Activated CD4-positive, alpha-beta memory T cell treated with anti-CD3 and anti-CD28 coated beads for 36 hours (primary cell): ENCODE measurements at places on chromosomes 1 and 21. TPM values are rescaled to one million over a fixed set of nuclear protein-coding genes. Genes with fewer than 3 reads are reported as not detected.

DNA sequence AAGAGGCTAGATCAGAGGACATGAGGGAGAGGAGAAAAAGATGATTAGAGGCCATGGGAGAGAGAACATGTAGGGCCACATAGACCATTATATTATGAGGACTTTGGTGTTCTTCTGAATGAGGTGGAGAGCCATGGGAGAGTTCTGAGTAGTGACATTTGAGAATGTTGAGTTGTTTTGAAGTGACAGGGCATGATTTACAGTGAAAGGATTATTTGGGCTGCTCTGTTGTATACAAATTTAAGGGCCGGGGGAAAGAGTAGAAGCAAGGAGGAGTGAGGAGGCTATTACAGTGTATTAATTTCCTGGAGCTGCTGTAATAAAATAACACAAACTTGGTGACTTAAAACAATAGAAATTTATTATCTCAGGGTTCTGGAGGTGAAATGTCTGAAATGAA lies 102.5 kb upstream of the RGS4 start:
- DNase-seq, result no peak

GRCh38 chr1:235583511-235584001 lies 66.0 kb downstream of the GNG4 start:
- DNase-seq, result no peak

DNA sequence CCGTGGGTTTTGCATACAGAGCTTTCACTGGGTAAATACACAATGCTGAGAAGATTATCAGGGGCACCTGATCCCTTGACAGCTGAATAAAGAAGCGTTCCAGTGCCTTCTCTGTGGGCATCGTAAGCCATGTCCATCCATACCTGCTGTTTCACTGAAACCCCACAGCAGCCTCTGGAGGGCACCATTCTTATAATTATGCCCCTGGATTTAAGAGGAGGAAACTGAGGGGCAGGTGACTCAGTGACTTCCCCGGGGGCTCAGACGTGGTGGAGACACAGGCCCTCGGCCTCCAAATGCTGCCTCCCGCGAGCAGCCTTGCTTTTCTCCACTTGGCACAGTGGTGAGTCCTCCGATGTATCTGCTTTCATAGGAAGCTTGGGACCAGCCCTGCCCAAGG lies 56.7 kb downstream of the B3GALT5 start:
- no peak for DNase-seq

- DNase-seq, result no peak
Observed at GRCh38 chr1:959731-960362, 537 bp upstream of the KLHL17 start.

DNA sequence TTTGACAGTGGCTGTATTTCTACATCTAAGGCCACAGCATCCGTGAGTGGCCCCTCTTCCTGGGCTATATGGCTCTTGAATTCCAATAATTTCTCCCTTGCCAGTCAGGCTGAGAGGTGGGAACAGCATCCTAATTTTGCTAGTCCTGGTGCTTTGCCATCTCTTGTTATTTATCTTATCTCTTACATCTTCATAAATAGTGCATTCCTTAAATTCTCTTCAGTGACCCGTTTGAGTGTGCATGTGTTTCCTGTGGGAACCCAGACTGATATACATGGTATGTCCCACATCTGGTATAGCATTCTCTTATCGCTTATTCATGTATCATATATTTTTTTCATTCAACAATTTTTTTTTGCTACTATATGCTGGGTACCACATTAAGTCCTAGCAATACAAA lies 9.9 kb downstream of the S100A11 start:
- DNase-seq, result no peak

GRCh38 chr1:222140206-222140605 lies 398.3 kb upstream of the DUSP10 start:
- DNase-seq, result no peak

- DNase-seq, result no peak
Observed at GRCh38 chr1:167669209-167670124, 39.4 kb downstream of the RCSD1 start.

- DNase-seq, result no peak
Observed at GRCh38 chr21:45454926-45455673, 50.1 kb downstream of the COL18A1 start.

DNA sequence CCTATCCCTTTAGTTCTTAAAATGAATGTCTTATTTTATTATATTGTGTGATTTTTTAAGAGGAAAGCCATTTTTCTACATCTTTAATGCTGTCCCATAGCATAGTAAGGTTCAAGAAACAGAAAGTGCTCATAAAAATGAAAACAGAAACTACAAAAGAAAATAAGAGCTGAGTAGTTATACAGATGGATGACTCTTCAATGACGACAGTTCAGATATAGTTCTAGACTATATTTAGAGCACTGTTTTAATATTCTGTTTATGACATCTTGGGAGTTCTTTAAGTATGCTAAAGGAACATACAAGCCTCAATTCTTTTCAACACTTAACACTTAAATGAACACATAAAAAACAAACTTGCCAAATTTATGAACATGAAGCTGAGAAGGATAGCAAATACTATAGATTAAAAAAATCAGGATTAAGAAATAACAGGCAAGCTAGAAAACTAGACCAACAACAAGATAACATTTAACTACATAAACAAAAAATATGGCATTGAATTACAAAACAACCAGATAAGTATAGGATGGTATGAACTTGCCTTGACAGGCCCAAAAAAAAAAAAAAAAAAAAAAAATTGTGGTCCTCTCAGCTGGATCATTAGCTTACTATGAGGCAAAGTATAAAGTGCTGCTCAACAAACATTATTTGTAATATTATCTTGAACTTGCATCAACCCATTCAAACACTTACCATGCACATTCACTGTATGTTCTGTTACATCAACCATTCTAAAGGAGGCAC lies 87.9 kb downstream of the ZZZ3 start:
- no peak for DNase-seq

GRCh38 chr1:222786121-222786520 lies 28.7 kb upstream of the DISP1 start:
- no peak for DNase-seq

DNA sequence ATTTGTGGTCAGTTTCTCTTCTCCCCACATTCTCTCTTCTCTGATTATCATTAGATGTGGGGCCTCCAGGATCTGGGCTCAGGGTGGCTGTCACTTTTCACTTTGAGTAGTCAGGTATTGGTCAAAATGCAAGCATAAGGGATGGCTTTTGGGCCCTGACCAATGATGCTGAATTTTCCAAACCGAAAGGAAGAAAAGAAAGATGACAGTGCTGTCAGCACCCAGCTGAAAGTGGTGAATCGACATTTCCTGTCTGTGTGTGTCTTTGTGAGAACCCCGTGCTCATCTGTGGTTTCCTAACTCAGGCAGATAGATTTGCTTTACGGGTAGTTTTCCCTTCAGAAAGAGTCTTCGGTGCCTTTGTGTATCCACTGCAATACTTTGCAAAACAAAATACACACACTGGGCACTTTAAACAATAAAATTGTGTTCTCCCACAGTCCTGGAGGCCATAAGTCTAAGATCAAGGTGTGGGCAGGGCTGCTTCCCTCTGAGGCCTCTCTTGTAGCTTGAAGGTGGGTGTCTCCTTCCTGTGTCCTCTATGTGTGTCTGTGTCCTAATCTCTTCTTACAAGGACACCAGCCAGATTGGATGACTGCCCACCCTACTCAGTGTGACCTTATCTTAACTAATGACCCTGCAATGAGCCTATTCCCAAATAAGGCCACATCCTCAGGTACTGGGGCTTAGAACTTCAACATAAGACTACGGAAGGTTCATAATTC lies 274.8 kb upstream of the AJAP1 start:
- DNase-seq, result peak; percentile 16

- no peak for DNase-seq
Observed at GRCh38 chr1:34418166-34418565, 241.5 kb downstream of the C1orf94 start.

- no peak for DNase-seq
Observed at GRCh38 chr1:30600258-30600657, 123.1 kb downstream of the MATN1 start.

DNA sequence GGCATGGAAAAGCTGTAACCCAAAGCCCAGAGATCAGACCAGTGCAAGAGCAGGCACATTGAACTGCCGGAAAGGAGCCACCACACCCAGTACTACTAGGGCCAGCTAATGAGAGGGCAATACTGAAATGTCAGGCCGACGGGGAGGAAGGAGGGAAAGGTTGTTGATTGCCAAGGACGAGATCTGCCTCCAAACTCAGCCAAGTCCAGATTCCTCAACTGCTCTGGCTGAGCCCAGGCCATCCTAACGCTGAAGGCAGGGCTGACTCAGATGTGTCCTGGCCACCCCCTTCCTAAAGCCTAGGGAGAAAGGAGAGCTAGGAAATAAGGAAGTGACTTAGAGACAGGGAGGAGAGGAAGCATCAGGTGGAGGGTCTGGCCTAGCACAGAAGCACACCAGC lies 42.1 kb upstream of the IPO9 start:
- no peak for DNase-seq

DNA sequence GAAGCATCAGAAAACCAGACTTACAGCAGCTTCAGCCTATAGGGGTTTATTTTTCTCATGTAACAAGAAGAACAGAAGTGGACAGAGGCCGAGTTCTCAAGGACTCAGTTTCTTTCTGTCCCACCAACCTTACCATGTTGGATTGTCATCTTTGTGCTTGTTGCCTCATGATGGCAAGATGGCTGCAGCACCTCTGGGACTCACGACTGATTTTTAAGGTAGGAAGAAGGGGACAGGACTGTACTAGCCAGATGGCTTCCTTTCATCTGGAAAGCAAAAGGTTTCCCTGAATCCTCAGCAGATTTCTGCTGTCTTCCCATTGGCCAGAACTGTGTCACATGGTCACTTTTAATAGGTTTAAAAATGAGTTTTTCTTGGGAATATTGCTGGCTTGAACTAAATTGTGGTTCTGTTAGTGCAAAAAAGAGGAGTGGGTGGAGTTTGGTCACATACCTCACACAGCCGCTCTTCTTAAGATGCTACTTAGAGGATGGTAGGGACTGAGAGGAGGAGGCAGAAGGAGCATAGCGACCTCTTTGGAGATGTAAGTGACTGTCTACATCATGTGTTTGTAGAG lies 48.1 kb upstream of the ENAH start:
- no peak for DNase-seq

DNA sequence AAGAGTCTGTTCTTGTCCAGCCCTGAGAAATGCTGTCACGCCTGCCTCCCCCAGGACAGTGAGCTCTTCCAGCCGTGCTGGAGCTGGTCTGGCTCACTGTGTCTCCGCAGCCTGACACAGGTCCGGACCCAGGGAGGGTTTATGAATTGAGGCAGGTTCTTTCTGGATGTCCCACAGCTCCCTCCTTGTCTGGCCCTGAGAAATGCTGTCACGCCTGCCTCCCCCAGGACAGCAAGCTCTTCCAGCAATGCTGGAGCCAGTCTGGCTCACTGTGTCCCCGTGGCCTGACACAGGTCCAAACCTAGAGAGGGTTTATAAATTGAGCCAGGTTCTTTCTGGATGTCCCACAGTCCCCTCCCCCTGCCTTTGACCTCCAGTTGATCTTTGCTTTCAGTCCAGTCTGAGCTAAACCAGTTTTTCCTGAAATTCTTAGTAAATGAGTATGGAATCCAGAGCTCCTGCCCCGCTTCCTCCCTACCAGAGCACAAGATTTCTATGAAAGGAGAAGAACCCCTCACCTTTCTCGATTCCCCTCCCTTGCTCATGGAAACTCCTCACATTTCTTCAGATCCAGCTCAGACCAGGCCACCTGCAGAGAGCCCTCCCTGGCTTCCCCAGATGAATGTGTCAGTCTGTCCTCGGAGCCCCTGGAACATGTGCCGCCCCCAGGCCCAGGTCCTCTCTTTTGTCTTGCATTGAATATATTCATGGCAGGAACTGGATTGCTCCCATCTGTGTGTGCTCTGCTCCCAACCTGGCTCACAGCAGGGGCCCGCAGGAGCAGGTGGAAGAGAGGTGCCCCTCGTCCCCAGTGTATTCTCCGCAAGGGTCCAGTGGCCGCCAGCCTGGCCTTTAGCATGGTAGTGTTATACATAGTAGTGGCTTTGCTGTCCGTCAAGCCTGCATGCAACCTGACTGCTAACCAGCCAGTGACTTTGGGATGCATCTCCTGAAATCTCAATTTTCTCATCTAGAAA lies 116.3 kb downstream of the EPHB2 start:
- DNase-seq, result no peak

DNA sequence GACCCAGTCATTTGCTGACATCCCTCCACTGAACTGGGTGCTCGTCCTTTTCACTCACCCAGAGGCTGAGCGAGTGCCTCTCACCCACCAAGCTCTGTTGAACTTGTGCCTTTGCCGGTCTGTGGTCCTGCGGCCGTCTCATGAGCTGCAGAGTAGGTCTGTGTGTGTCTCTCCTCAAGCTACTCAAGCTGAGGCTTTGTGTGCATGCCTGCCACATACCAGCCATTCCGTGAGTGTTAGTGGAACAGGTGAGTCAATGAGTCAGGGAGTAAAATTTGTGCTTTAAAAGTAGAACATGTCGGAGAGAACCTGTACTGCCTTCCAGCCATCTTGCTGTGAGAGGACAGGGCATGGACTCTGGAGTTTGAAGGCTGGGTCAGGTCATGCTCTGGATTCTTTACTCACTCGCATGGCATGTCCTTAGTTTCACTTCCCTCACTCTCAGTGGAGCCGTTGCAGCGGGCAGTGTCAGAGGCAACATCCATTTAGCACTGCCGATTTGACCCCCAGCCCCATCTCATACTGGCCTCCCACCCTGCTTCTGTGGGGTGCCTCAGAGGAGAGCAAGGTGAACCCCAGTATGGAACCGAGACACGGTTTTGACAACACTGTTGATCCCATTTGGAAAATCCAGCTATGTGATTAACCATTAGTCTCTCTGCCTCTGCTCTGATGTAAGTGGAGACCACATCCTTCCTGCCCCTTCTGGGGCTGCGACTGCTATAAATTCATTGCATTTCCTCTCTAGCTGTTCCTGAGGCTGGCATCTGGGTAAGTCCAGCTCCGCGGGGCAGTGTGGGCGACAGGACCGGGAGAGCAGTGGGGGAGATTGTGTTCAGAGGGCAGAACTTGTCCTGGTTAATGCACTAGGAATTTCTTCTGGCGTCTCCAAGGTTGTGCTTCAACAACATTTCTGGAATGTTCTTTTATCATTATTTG lies at the start of gene NLRP3:
Gene NLRP3, plus strand, starts transcription at position 751 of the 939 bp plus-strand sequence. CDS start 2,628 bp downstream, outside the sequence.
- peak; percentile 59 for DNase-seq

- no peak for DNase-seq
Observed at GRCh38 chr1:43774359-43774758, 67.0 kb downstream of the ST3GAL3 start.

GRCh38 chr1:150269451-150269850 lies 635 bp upstream of the APH1A start:
- no peak for DNase-seq

GRCh38 chr1:204065986-204066300 lies 7.0 kb upstream of the SOX13 start:
- DNase-seq, result no peak

- no peak for DNase-seq
Observed at GRCh38 chr1:43402089-43402865, 12.6 kb downstream of the SZT2 start.

The UBXN10 gene
- 0.55 TPM for total RNA-seq

The SMIM1 gene
- total RNA-seq, result 2.9 TPM

The RCSD1 gene
- total RNA-seq, result 61.7 TPM

The GBP6 gene
- 0.73 TPM for total RNA-seq

The IL22RA1 gene
- total RNA-seq, result not detected

The PTGER3 gene
- not detected for total RNA-seq

The HSD3B1 gene
- not detected for total RNA-seq

The SLC9C2 gene
- not detected for total RNA-seq

The FAM131C gene
- total RNA-seq, result 0.33 TPM

The C1orf87 gene
- total RNA-seq, result not detected

The DMBX1 gene
- total RNA-seq, result 0.12 TPM

The PIK3C2B gene
- total RNA-seq, result 46.4 TPM

The CSF3R gene
- total RNA-seq, result not detected

The NBPF11 gene
- 6.9 TPM for total RNA-seq

The CNKSR1 gene
- total RNA-seq, result 1.3 TPM

The ATP6V1G3 gene
- not detected for total RNA-seq

The CFHR3 gene
- not detected for total RNA-seq

The KCNA2 gene
- 0.24 TPM for total RNA-seq
